ENCODE measurements at places on chromosomes 2 and 18.

GRCh38 chr2:215441560-215442400, 5.9 kb upstream of the FN1 start:
- DNase-seq = no peak

GRCh38 chr18:59075923-59076322, 63.8 kb upstream of the SEC11C start:
- DNase-seq = no peak

DNA sequence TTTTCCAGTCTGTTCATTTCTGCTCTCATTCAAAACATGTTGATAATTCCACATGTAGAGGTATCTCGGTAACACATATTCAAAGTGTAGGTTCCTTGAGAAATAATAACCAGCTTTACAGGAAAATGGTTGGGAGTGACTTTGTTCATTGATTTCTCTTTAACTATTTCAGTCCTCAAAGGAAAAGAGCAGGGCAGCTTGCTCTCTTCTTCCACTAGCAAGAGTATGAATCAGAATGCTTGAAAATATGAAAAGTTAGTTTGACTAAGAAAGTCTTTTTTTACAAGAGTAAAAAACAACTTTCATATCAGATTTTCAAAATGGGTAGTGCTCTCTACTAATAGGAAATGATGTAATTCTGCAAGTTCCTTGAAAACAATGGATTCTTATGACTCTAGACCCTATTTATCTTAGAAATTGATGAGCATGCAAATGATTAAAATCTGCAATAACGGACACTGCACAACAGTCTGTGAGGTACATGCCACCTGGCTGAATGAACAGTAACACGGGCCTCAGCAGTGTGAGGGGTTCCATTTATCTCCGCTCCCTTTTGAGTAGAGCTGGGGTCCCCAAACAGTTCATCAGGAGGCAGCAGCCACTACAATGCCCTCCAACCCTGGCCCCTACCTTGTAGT, 65.6 kb downstream of the IRS1 start:
- DNase-seq = no peak

DNA sequence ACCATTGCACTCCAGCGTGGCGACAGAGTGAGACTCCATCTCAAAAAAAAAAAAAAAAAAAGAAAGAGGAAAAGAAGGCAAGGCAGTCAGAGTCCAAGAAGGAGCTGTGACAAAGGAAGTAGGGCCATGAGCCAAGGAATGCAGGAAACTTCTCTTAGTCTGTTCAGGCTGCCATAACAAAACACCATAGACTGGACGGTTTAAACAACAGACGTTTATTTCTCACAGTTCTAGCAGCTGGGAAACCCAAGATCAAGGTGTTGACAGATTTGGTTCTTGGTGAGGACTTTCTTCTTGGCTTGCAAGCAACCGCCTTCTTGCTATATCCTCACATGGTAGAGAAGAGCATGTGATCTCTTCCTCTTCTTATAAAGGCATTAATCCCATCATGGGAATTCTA, 13.1 kb upstream of the SUMO1 start:
- no peak for DNase-seq

- peak; percentile 4 for DNase-seq
Observed at GRCh38 chr2:75844651-75845050, 133.9 kb upstream of the GCFC2 start.

GRCh38 chr2:182128821-182129707, 143.4 kb downstream of the PPP1R1C start:
- DNase-seq = no peak

- no peak for DNase-seq
Observed at GRCh38 chr18:12296457-12296856, 11.6 kb upstream of the TUBB6 start.

DNA sequence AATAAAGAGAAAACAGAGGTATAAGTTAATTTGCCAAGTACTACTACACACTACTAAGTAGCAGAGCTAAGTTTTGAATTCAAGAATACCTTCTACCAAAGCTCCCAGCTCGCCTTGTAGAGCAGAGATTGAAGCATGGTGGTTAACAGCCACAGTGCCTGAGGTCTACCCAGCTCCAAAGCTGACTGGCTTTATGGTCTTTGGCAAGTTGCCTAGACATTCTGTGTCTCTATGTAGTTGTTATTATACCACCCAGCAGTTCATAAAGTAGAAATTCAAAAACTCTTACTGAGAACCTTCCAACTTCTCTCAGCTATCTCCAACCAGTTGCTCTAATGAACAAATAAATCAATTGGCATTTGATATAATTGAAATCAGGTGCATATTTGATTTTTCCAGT, 87.8 kb downstream of the PDE11A start:
- no peak for DNase-seq

GRCh38 chr2:221060376-221060775, 511.7 kb downstream of the EPHA4 start:
- peak; percentile 27 for DNase-seq

DNA sequence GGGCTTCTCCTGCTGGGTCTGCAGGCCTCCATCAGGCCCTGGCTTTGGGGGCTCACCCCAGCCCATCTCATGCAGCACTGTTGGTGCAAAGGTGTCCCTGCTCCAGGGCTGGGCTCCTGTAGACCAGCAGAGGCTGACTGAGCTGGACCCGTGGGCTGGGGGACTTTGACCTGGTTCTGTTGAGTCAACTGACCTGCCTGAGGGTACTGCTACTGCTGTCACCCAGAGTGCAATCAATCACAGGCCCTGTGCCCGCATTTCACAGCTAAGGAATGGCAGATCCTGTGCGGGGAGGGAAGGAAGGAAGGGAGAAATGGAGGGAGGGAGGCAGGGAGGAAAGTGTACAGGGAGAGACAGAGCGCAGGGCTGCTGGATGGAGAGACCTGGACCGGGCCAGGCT, 136.8 kb downstream of the TPO start:
- no peak for DNase-seq

DNA sequence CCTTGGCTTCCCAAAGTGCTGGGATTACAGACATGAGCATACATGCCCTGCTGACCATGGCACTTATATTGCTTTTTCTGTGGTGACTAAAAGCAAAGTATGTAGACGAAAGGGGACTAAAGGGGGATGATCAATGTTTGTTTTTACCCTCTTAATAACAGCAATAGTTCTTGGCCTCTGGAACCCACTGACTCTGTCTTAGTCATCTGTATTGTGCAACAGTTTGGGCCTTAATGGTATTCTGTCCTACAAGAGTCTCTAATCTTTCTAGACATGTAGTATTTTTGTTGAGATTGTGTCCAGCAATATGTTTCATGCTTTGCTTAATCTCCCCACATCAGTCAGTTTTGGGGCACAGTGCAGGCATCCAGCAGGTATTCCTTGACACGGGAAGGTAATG, 359.9 kb upstream of the FANCL start:
- DNase-seq = no peak

DNA sequence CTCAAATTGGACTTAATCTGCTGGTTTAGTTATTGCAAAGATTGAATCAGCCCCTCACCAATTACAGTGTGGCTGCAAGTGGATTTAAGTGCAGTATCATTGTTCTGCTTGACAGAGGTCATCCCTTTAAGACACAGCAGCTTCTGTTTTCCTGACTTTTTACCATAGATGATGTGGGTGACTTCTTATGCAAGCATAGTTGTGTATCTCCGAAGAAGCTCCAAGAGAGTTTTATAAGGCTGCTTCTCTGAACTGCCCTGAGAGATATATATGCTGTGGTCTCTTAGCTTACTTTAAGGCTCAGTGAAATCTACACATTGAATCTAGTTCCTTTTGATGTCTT, 3.5 kb downstream of the TRIB2 start:
- no peak for DNase-seq

GRCh38 chr2:143575340-143575739, 446.1 kb downstream of the ARHGAP15 start:
- no peak for DNase-seq

DNA sequence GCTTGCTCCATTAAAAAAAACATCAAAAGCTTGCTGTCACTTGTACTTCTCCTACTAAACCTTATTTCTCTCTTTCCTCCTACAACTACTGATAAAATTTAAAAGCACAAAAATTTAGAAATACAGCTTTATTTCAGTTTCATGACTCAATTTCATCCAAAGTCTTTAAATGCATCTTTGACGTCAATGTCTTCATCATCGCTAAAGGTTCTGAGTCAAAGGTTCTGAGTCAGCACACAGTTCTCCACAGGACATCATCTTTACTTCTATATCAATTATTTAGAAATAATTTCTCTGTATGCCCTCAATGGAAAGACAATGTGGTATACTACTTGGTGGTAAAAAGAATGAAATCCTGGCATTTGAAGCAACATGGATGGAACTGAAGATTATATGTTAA, 163.9 kb upstream of the DNMT3A start:
- no peak for DNase-seq

- DNase-seq = peak; percentile 27
Observed at GRCh38 chr18:27136208-27136535, 48.9 kb downstream of the CHST9 start.

- DNase-seq = no peak
Observed at GRCh38 chr2:74762789-74763188, 71.1 kb upstream of the HK2 start.

- no peak for DNase-seq
Observed at GRCh38 chr2:24909555-24910177, 10.4 kb downstream of the ADCY3 start.

GRCh38 chr2:235394278-235394828, 99.5 kb upstream of the AGAP1 start:
- DNase-seq = peak; percentile 45

GRCh38 chr2:162182395-162182794, 30.3 kb upstream of the GCG start:
- DNase-seq = no peak

DNA sequence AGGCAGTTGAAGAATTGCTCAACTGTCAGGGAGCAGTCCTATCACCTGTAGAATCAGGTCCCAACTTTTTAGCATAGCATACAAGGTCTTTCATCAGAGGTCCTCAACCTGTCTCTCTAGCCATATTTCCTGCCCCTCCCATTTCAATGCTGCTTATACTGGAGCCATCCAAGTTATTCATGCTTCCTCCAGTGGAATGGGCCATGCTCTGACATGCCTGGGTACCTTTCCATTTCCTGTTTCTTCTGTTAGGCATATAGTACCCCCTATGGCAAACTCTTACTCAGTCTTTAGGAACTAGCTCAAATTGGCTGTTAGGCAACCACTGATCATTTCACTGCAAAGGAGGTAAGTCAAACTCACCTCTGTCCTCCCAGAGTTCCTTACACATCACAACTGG, 51.0 kb upstream of the ABCA12 start:
- no peak for DNase-seq

DNA sequence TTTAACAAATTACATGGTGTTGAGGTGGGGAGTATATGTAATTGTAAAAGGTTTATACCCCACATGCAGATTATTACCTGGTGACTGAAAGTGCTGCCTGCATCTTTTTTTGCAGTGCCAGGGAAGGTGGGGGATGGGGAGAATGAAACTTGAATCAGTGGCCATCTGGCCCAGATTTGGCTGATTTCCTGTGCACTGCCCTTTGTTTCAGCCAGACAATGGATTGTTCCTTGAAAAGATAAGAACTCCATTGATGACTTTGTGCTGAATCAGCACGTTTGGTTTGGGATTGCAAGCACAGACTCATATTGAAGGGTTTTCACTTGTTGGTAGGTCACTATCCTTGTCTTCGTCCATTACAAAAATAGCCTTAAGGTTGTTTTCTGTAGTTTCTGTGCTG, 20.9 kb downstream of the GREB1L start:
- no peak for DNase-seq

- DNase-seq = no peak
Observed at GRCh38 chr18:21118806-21119205, 7.2 kb upstream of the ROCK1 start.

DNA sequence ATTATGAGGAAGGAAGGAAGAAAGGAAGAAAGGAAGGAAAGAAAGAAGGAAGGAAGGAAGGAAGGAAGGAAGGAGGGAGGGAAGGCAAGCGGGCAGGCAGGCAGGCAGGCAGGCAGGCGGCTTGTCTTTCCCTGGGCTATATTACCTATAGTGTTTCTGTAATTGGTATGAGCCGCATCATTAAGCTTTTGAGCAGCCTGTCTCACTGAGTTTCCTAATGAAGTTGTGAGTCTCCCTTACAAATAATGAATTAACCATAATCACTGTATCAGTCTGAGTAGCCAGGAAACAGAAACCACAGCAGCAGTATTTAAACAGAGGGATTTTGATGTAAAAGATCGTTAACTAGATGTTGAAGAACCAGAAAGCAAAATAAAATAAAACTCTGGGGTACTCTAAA, 11.8 kb upstream of the SULT1C3 start:
- DNase-seq = no peak

DNA sequence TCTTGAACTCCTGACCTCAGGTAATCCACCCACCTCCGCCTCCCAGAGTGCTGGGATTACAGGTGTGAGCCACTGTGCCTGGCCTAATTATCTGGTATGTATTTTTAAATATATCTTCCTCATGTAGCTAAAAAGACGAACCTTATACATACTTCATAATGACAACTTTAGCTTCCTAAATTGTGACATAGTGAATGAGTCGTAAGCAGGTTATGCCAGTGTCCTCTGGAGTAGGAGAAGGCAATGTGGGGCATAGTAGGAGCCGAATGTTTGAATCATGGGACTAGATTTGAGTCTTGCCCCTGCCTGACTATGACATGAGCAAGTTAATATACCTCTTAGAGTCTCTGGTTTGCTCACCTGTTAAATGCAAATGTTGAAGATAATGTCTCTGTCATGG, 95.8 kb upstream of the FOSL2 start:
- DNase-seq = no peak

DNA sequence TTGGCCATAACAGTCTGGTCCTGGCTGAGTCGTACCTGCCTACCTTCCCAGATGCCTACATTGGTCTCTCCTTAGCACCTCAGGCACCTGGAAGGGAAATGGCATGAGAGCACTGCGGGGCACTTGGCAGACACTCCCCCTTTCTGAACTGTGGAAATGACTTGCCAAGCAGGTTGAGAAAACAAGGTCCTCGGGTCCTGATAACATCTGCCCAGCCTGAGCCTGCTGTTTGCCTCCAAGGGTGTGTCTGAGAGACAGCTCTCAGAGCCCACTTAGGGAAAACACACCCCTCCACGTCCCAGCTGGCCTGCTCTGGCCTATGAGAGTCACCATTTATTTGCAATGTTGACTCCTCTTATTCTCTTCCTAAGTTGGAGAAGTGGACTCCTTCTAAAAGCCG, 10.5 kb downstream of the FAM110C start:
- no peak for DNase-seq

DNA sequence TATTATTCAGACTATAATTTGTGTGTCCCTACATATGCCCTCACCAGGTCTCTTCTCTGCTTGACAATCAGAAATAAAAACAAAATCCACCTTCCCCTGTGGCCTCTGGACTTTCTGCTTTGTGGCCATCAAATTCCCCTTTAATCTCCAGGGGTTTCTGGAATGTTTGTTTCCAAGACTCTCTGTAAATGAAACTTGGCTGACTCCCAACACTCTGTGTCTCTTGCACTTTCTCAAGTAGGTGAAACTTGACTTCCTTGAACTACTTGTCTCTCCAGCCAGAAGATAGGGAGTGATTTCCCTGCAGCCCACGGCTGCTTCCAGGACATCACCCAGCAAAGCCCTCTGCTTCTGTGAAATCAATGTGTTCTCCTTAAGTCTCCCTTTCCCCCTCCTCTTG, 54.1 kb upstream of the AQP4 start:
- DNase-seq = no peak

All from non-pigmented ciliary epithelial cell (primary cell).